NCI-H2081 treated with DMSO at 0.1 percent for 48 hours (cell line): ENCODE measurements at places on chromosomes 4 and X.

DNA sequence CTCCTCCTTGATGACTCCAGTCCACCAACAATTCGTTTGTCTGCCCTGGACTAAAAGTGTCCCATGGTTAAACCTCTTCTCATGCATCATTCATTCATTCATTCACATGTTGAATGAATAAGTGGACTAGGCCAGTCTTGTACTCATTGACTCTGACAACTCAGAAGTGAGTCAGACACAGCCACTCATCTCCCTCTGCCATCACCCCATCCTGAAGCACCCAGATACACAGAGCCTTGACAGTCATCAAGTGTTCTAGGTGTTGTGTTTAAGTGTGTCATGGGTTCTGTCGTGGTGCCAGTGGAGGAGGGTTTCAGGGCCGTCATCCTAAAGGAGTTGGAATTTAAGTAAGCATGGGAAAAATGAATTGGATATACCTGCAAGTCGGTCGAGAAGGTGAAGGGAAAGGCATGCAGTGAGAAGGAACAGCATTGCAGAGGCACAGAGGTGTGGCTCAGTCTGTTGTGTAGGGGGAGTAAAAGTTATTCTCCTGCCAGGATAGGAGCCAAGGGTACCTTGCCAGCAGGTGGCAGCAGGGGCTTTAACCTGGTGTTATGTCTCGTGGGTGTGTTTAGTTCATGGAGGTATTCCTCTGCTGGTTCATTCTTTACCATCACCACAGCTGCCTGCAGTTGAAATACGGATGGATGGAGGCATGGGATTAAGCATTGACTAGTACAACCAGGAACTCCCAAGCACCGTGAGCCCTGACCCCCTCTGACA is 18.3 kb downstream of the MAGED2 start:
- no peak for DNase-seq

- DNase-seq: no peak
These were observed 78.7 kb downstream of the FIP1L1 start for GRCh38 chr4:53456178-53456577.

- DNase-seq: no peak
These were observed at the start of gene PRDM5 for GRCh38 chr4:120922381-120923206. Gene PRDM5 (minus strand): TSS chr4:120922726. CDS start chr4:120922608, 118 bp downstream.

DNA sequence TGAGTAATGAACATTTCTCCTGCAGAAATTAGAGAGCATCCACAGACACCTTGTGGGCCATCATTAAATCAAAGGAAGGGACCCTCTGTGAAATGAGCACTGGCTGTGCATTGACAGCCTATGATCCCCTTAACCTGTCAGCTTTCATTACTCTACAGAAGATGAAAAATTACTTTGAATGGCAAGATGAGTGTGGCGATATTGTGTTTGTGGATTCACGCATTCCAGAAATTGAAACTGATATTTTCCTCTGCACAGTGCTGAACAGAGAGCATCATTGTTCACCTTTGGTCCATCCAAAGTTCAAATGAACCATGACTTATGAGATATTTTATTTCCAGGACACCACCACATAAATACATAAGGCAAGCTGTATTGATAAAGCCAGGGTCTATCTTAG is 374.8 kb upstream of the ANXA10 start:
- DNase-seq: no peak

DNA sequence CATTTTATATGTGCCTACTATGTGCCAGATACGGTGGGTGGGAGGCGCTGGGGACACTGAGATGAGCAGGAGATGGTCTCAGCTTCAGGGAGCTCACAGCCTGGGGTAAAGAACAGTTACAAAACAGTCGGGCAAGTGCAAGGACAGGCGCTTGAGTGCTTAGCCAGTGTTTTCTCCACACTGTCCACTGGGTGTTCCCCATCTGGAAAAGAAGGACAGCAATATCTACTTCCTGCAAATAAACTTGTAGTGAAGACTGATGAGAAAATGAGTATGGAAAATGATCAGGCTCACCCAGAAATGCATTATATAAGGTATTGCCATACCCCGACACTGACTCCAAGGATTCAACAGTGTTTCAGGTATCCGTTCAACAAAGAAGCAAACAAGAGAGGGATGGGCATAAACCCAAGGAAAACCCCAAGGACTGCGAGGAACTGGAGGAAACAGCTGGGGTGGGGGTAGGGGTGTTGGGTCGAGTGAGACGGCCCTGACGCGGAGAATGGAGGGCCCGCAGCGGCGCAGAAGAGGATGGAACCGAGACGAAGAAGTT is 835 bp downstream of the TMEM185A start:
- DNase-seq: no peak

DNA sequence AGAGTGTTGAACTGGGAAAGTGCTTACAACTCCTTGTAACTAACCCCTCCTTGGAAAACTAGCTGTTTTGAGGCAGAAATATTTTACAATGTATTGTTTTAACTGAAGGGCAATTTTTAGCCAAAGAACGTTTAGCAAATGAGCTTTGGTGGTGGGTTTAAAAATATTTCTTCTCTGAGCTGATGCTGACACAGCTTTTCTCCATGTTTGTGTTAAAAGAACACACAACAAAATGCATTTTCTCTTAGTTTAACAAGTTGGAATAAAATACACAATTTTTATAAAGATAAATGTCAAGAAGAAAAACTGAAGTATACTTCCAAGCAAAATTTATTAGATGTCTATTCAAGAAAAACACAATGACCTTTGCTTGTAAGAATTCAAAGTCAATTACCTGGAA is 49.9 kb upstream of the PDLIM3 start:
- no peak for DNase-seq
